ENCODE measurements at places on chromosomes 1 and 21.

DNA sequence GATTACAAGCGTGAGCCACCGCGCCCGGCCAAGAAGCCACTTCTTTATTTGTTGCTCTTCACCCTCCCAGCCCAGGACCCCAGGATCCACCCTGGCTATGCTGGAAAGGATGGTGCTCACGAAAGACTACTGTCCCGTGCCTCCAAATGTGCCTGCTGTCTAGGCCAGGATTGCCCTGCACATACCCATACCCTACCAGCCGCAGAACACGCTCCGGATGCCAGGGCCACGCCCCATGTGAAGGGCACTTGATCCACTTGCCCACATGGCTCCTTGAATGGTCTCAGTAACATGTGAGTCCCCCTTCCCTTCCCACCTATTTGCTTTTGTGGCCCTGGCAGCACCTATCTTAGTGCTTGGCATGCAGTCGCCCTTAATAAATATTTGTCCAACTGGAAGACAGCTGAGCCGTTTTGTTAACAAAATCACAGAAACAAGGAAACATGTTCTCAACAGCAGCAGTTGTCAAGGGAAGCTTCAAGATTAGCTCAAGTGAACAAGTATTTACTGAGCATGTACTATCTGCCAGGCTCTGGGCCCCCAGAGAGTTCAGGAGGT, 13.8 kb upstream of the UBXN10 start:
- DNase-seq: no peak

GRCh38 chr1:31416101-31416736, 3.2 kb downstream of the SERINC2 start:
- no peak for DNase-seq

DNA sequence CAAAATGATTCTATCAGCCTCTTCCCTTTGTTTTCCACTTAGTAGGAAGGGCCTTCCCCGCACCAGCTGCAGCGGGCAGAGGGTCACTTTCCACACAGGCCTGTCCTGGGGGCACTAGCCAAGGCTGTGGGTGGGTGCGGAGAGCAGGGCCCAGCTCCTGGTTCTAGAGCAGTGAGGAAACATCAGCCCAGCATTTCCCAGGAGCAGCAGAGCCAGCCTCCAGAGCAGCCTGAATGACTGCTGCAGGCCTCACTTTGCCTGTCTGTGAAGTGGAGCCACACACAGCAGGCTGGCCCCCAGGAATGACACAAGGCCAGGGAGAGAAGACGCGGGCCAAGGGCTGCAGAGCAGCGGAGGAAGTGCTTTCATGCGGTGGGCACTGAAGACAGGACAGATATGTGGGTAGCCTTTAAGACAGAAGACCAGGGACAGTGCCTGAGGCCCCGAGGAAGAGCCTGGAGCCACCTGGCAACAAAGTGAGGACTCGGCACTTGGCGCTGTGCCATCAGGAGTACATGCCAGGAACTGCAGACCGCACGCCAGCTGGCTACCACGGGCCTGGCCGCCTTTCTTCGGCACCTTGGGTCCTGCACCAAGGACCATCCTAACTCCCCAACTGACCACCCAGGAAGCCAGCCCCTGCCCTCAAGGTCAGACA, 42.0 kb downstream of the ACOT7 start:
- DNase-seq: no peak

GRCh38 chr1:74180490-74180889, 17.5 kb downstream of the LRRIQ3 start:
- DNase-seq: no peak

DNA sequence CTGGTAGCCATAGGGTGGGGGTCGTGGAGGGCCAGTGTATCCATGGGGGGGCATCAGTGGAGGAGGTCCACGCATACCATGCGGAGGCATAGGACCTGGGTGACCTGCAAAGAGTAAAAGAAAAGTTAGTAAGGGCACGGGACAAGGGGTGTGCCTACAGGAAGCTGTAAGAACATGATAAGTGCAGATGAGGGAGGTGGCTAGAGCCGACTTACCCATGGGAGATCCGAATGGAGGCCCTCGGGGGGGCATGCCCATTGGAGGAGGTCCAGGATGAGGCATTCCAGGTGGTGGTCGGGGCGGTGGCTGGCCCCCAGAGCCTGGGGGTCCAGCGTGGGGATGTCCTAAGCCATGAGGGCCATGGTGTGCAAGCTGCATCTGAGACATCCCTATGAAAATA, 4.0 kb downstream of the SF3B4 start:
- DNase-seq: no peak

- DNase-seq: no peak
These were observed 1.1 kb upstream of the MRPL24 start for GRCh38 chr1:156742017-156742416.

DNA sequence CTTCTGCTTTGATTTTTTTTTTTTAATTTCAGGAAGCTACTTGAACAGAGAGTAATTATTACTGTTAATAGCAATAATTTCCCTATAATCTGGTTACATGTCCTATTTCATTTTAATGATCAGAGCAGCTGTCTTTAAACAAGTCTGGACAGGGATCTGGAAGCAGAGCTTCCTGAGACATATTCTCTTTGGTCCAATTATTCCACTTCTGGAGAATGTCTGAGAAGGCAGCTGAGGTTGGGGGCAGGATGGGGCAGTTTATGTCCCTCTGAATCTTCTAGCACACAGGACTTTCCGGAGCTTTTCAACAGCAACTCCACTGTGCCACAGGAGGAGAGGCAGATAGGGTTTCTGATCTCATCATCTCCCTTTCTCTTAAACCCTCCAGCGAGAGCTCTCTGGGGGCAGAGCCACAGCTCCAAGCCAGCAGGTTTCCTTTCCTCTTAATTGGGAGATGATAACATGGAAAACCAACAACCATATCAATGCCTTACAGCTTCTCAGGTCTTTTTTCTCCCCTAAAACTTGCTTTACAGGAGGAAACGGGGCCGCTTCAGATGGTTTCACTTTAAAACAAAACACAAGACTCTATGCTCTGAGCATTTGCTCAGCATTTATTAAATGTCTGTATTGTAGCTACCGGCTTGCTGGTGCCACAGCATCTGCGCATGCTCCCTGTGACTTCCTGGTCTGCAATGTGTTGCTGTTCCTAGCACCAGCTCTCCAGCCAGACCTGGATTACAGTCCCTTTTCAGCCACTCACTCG, 425.7 kb upstream of the USP24 start:
- peak; percentile 73 for DNase-seq

DNA sequence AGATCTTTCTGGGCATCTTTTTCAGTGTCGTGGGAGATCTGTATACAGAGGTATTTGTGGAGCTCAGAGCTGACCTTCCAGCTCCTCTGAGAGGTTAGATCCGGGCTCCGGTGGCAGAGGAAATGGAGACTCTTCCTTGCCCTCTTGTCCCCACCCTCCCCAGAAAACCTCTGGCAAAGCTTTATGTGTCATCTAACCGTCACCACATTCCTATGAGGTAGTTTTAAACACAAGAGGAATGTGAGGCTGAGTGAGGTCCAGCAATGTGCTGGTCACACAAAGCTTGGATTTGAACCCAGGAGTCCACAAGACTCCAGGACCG, 1.2 kb downstream of the CD160 start:
- DNase-seq: peak; percentile 93

DNA sequence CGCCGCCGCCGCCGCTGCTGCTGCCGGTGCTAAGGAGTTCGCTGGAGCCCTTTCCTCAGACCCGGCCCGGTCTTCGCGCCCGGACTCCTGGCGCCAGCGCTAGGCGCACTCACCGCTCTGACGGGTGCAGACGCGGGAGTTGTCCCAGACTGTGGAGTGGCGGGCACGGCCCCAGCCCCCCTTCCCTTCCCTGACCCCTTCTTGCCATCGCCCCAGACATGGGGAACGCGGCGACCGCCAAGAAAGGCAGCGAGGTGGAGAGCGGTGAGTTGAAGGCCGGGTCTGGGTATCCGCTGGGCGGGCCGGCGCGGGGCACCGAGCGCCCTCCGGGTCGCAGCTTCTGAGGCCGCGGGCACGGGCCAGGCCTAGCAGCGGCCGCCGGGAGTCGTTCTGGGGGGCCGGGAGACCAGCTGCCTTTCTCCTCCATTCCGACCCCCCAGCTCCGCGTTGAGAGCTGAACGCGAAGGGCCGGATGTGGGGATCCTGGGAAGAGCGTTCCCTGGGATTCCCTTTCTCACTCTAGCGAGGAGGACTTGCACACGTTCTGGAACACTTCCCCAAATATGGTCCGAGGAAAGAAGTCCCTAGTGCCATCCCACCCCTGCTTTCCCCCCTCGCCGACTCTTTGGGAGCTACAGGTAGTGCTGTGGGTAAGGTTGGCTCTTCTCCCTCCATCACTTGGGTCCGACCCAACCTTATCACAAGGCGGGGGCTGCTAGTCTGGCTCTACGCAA, 65.8 kb upstream of the PRKACB start:
- DNase-seq: peak; percentile 66

- DNase-seq: peak; percentile 7
These were observed 164.9 kb downstream of the DYRK1A start for GRCh38 chr21:37531431-37531932.

DNA sequence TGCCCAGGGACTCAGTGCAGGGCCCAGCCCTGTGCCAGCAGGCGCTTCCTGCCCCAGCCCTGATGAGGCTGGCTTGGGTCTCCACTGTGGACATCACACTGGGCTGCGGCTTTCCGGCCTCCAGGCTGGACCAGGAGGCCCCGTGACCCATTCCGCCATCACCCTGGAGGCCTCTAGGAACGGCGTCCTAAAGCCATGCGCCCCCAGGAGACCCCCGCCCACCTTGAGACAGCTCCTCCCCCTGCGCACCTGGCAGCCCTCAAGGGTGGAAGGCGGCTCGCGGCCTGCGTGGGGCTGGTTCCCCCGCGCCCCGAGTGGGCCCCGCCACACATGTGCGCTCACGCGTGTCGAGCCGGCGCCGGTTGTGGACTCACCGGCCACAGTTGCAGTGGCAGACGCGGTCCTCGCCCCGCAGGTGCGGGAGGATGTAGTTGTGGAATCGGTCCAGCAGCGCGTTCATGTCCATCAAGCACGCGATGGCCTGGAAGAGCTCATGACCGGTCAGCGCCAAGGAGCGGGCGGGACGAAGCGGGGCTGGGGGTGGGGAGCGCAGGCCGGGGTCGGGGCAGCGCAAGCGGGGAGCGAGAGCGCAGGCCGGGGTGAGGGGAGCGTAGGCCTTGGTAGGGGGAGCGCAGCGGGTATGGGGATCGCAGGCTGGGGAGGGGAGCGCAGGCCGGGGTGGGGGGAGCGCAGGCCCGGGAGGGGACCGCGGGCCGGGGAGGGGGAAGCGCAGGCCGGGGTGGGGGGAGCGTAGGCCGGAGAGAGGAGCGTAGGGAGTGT, 924 bp downstream of the TMEM240 start:
- peak; percentile 55 for DNase-seq

GRCh38 chr1:192559115-192560006, 16.2 kb upstream of the RGS1 start:
- DNase-seq: peak; percentile 98

- DNase-seq: no peak
These were observed 37.0 kb downstream of the VTCN1 start for GRCh38 chr1:117173691-117174090.

GRCh38 chr21:29893687-29894086, 46.1 kb downstream of the GRIK1 start:
- DNase-seq: no peak

DNA sequence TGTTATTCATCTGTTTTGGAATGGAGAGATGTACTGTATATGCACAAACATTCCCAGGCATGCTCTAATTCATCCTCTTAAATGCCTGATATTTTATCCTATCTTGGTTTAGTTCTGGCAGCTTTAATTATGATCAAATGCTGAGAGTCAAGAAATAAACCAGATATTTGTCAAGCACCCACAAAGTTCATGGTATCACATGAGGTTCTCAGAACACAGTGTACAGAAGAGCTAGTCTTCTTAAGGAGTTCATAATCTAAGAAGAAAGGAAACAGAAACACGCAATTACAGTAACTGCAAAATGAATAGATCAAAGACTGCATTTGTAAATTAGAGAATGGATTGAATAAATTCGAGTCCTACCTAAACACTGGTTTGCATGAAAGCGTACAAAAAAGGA, 58.3 kb upstream of the KCNH1 start:
- no peak for DNase-seq

All from EH (cell line).